ENCODE measurements at places on chromosomes 7 and 10. TPM values are rescaled to one million over a fixed set of nuclear protein-coding genes. Genes with fewer than 3 reads are reported as not detected.

UNC5B gene
- 64.6 TPM for total RNA-seq

STAG3 gene
- total RNA-seq = 1.3 TPM

SUFU gene
- 0.72 TPM for total RNA-seq

GSDME gene
- total RNA-seq = 54.0 TPM

NUTM2E gene
- 0.24 TPM for total RNA-seq

RARRES2 gene
- 9.2 TPM for total RNA-seq

MYL7 gene
- total RNA-seq = not detected

CELF2 gene
- total RNA-seq = 1.5 TPM
